NCI-H1417 treated with DMSO at 0.1 percent for 48 hours (cell line): ENCODE measurements at places on chromosomes 3 and 15.

- DNase-seq = no peak
Measured at GRCh38 chr15:94287794-94288246, 56.5 kb downstream of the MCTP2 start.

- no peak for DNase-seq
Measured at GRCh38 chr15:74519311-74519710, 21.7 kb upstream of the ARID3B start.

DNA sequence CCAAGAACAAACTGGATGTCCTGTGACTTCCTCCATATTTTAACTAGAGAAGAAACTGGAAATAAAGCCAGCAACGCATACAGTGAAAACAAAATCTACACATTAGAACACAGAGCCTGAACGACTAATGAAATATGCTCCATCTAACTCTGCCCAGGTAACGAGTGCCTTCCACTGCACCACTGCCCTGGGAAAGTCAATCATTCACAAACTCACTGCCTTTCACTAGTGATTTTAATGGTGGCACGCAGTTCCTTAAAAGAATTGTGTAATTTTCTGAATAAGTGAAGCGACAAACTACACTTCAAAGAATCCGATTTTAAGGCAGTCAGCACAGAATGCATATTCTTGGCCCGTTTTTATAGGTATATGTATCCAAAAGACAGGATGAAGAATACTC, 416.0 kb downstream of the SHQ1 start:
- DNase-seq = no peak

DNA sequence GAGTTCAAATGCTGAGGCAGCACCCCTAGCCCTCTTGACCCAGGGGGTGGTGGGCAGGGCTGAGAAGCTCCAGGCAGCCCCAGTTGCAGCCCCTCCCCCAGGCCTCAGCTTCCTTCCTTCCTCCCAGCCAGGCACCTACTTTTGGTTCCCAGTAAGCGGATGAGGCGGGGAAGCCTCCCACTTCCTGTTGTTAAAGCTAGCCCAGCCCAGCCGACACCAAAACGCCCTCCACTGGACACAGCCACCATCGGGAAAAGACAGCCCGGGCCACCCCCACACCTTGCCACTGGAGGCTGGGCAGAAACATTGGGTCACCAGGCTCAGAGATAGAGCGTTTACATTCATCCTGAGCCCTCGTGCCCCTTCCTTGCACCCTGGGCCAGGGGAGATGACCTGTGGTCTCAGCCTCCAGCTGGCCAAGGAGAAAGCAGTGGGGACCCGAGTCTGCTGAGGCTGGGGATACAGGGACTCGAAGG, 3.5 kb downstream of the DUSP7 start:
- DNase-seq = no peak

GRCh38 chr3:195407531-195408409, 35.0 kb downstream of the ACAP2 start:
- no peak for DNase-seq

DNA sequence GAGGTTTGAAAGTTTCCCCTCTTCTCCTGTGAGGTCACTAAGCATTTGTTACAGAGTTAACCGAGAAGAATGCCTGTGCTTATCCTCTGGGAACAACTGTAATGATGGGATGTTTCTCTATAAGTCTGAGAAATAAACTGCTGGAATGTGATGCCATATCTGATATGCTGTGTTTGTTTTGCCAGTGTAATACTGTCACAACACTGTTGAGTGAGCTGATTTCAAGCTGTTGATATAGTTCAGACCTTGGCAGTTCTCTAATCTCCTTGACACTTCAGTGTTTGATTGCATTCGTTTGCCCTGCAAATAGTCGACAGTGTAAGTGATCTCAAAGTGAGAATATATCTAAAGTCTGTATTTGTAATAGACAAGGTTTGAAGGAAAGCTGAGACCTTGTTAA, 73.3 kb downstream of the PTPRG start:
- DNase-seq = no peak

DNA sequence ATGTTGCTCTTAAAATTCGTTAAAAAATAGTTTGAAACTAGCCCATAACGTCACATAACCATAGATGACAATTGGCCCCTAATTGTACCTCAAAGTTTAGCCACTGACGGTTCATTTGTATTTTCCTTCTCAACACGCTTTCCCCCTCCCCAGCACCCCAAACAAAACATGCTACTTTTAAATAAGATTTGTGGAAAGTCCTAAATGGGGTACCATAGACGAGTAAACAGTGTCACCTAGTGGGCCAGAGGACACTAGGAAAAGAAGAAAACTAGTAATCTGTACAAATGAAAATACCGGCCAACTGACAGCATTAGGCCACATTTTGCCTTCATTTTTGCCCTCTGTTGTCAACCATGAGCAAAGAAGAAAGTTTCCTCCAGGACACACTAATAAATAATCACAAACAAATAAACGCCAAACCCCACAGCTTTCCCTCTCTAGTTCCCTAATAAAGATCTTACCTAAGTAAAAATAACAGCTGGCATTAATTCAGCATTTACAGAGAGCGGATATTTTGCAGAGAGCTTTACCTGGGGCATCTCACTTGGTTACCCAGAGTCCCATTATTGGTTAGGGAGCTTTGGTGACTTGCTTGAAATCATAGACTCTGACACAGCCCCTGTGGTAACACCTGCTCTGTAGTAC, 175.1 kb upstream of the ATP11B start:
- peak; percentile 45 for DNase-seq

DNA sequence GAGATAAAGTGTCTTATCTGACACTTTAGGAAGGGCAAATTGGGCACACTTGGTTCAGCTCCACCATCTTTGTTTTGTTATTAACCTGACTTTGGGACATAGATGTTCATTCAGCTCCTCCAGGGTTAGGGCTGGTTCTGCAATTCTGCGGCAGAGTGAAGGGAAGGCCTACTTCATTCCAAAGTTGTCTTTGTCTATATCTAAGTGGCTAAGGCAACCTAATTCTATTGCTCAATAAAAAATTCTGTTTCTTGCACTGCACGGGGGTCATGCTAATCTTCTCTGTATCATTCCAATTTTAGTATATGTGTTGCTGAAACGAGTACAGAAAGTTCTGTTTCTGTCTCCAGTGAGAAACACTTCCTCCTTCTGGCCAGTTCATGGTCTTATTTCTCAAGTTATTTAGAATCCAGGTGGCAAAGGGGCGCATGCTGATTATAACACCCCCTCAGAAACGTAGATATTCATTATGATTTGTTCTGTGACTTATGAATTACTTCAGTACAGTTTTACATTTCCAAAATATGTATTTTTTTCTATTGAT, 53.5 kb downstream of the PFN2 start:
- no peak for DNase-seq

- DNase-seq = no peak
Measured at GRCh38 chr3:189710620-189711402, 79.6 kb downstream of the TP63 start.

DNA sequence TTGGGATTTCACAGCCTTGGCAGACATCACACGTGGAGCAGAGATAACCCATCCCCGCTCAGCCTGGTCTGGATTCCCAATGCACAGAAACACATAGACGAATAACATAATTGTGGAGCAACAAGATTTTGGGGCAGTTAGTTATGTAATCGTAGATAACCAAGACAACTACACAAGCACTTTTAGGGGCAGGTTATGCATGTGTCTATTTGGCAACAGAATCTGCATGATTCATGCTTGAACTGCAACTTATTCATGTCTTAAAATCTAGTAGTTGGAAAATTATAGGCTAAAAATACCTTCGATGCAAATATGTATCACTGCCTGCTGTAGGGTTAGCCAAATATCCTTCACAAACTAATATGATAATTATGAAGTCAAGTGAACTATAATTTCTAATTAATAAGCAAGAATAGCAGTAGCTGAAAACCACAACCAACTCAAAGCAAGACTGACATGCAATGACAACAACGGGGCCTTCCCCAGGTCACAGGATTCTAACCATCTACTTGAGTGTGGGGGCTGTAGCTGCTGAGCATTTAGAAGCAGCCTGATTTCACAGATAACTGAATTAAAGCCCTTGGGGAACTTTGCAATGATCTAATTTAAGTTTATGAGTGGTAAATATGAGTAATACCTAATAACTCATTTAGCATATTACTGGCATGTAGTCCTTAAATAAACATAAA, 31.1 kb downstream of the DGKG start:
- no peak for DNase-seq

- DNase-seq = no peak
Measured at GRCh38 chr3:36394176-36394575, 13.9 kb downstream of the STAC start.

GRCh38 chr3:13214847-13215472, 141.7 kb upstream of the IQSEC1 start:
- DNase-seq = no peak

GRCh38 chr15:63389902-63390670, 8.4 kb upstream of the CA12 start:
- peak; percentile 75 for DNase-seq

DNA sequence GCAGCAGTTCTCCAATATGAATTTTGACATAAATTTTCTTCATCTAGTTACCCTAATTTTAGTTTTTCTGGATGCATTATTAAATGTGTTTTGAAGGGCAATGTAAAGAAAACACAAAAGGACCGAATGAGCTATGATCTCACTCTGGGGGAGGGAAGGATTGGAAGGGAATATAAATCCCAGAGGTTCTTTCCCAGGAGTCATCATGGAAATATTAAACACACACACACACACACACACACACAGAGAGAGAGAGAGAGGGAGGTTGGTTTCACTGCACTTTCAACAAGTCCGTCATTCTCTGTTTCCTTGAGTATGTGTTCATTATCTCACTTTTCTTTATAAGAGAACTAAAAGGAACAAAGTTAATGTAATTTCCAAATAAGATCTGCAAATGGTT, 70.7 kb upstream of the DCBLD2 start:
- no peak for DNase-seq

DNA sequence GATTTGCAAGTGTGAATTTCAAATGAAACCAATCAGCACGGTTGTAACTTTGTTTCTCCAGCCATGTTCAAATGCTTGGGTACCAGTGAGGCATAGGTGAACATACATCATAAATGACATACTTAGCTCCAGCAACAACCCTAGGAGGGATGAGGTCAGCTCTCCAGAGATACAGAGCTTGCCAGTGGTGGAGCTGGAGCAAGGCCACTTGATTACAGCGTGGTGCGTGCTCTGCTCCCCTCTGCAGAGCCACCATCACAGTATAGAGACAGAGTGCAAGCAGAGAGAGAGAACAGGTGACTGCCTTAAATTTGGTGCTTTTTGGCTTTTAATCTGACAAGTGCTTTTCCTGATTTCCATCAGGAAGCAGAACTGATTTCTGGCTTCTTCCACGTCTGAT, 275.1 kb downstream of the PDZRN3 start:
- DNase-seq = no peak

DNA sequence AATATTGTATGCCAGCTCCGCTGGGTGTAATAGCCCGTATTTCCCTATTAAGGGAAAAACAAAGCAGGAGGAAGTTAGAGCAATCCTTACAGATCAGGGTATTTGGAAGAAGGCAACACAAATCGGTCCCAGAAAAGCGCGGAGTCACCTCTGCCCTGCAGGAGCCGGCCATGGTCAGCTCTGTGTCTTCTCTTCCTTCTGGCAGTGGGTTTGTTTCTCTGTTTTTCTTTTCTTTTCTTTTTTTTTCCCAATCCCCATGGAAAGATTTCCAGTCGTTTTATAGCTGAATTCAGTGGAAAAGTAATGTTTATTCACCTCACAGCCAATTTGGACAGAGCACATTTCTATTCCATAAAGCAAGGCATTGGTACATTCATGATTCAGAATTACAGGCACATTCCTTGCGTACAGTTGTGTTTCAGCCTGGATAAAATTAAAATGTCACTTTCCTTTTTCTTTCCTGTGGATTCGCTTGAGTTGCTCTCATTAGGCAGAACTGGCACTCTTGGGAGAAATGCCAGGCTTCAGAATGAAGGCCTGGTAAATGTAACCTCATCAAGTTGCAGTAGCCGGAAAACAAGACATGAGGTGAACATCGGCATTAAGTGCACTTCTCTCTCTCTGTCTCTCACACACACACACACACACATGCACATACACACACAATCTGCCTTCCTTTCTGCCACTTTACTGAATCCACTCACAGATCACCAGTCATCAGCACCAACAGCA, 204.5 kb upstream of the UBE2E1 start:
- no peak for DNase-seq

GRCh38 chr3:123678108-123678511, 93.3 kb upstream of the HACD2 start:
- DNase-seq = no peak

GRCh38 chr15:68852461-68852860, 31.8 kb upstream of the ANP32A start:
- DNase-seq = no peak

DNA sequence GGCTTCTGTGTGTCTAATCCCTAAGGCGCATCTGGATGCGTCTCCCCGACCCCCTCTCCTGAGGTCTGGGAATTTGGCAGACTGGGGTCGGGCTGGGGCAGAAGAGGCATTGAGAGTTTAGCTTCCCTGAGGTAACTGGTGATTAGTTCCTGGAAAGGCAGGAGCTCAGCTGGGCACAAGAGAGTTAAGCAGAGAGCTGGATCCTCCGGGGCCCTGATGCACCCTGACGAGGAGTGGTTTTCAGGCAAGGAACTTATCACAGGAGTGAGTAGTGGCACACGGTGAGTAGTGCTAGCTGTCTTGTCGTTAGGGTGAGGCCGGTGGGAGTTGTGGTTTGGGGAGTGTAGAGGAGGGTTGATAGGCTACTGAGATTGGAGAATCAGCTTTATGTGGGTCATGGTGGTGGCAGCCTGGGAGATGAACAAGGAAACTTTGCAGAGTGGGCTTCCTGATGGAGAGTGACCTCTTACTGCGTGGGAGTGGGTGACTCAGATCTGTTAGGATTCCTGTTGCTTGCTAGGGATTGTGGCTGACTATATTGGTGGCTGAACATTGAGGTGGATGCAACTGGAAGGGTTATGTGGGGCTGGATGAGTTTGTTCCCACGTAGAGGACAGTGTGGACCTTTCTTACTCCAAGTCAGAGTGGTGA, 897 bp downstream of the RAD54L2 start:
- no peak for DNase-seq

GRCh38 chr15:57259568-57260040, 116.7 kb upstream of the CGNL1 start:
- DNase-seq = peak; percentile 95

DNA sequence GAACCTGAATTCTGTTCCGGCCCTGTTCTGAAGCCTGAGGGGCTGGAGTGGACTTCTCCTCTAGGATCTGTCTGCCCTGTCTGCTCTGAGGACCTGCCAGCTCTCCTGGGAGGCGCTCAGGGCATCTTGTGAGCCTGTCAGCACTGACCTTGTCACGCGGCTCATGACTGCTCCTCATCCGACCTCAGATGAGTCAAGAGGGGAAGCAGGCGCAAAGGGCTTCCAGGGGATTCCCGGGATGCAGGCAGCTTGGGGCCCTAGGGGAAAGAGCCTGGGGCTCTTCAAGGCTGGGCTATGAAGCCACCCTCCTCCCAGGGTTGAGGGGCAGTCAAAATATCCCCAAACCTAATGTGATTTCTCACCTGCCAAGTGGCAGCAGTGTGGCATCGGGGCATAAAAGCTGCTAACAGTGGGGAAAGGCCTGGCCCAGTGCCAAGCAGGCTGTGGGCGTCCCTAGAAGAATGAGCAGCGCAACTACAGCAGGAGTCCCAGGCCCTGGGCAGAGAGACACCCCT, 27.6 kb upstream of the ANKDD1A start:
- no peak for DNase-seq

GRCh38 chr3:15223685-15224572, 17.9 kb downstream of the CAPN7 start:
- no peak for DNase-seq
